ENCODE measurements at places on chromosomes 6 and 20.

DNA sequence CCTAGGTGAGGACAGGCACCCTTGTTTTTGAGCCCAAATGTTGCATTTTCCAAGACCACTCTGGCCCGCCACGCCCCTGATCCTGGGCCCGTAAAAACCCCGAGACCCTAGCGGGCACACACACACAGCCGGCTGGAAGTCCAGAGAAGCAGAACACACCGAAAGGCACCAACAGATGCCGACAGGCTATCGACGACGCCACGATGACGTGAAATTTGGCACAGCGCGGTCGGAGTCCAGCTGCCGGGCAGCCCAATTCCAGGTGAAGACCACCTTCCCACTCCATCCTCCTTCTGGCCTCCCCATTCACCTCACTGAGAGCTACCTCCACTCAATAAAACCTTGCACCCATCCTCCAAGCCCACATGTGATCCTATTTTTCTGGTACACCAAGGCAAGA, 34.0 kb upstream of the PNPLA1 start:
- DNase-seq, result no peak

- DNase-seq, result no peak
Observed at GRCh38 chr6:41634657-41635056, 3.6 kb upstream of the MDFI start.

GRCh38 chr20:45112754-45113153, 2.2 kb downstream of the WFDC5 start:
- DNase-seq, result no peak

DNA sequence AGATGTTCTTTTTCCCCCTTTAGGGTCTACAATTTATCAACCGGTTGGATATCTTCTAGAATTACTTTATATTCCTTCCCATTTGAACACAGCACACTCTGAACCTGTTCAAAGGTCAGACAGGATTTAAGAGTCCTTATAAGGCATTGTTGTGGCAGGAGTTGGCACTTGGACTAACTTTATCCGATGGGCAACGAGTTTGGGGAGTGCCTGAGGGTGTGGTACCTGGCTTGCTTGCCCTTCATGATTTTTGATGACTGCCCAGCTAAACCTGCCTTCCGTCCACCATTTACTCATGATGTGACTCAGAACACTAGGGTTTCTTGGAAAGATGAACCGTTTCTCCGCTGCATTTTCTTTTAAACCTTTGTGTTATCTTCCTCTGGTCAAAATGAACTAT, 285.2 kb downstream of the FOXC1 start:
- DNase-seq, result no peak

GRCh38 chr20:41001497-41001896, 27.1 kb upstream of the TOP1 start:
- DNase-seq, result no peak

DNA sequence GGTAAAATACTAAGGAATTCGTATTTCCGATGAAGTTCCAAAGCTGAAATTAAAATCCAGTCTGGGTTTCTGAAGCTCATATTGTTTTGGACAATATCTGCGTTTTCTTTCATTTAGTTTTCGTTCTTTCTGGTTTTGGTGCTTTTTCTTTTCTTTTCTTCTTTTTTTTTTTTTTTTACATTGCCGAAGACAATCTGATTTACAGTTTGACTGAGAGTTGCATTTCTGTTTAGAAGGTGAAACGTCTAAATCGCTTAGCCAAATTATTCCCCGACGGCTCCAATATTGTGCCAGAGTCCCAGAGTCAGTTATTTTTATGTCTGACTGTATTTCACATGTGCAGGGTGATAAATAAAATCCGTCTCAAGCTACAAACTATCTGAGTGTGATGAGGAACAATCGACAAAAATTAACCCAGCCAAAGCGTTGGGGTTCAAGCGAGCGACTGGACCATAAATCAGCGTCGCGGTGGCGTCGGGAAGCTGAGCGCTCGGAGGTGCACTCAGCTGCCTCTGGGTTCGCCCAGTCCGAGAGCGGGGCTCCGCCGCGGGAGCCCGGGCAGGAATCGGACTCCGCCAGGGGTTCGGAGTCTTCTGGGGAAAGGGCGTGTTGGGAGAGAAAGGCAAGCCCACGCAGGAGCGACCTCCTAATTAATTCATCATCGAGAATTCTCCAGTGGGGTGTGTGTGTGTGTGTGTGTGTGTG, 8.2 kb upstream of the TBX18 start:
- DNase-seq, result no peak

GRCh38 chr20:40943591-40943990, 85.0 kb upstream of the TOP1 start:
- DNase-seq, result no peak

DNA sequence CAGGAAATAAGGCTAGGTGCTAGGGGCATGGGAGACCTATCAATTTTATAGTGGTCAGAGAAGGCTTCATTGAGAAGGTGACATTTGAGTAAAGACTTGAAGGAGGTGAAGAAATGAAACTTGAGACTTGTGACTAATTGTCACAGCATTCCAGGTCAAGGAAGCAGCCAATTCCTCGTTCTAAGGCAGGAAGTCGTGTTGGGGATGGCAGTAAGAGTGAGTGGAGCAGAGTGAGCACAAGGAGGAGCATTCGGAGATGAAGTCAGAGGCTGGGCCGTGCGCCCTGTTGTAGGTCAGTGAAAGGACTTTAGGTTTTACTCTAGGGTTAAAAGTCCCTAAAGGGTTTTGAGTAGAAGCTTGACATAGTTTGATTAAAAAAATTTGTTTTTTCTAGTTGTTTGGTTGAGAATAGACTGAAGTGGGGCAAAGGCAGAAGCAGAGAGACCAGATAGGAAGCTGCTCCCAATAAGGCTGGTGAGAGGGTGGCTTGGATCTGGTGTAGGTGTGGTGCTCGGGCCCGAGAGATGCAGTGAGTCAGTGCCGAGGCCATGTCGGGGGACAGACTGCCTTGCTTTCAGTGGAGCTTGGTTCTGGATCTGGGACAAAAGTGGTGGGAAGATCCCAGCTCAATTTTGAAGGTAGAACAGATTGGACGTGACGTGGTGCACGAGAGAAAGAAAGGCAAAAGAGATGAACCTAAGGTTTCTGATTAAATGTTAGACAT, 2.6 kb upstream of the RSPH3 start:
- no peak for DNase-seq

DNA sequence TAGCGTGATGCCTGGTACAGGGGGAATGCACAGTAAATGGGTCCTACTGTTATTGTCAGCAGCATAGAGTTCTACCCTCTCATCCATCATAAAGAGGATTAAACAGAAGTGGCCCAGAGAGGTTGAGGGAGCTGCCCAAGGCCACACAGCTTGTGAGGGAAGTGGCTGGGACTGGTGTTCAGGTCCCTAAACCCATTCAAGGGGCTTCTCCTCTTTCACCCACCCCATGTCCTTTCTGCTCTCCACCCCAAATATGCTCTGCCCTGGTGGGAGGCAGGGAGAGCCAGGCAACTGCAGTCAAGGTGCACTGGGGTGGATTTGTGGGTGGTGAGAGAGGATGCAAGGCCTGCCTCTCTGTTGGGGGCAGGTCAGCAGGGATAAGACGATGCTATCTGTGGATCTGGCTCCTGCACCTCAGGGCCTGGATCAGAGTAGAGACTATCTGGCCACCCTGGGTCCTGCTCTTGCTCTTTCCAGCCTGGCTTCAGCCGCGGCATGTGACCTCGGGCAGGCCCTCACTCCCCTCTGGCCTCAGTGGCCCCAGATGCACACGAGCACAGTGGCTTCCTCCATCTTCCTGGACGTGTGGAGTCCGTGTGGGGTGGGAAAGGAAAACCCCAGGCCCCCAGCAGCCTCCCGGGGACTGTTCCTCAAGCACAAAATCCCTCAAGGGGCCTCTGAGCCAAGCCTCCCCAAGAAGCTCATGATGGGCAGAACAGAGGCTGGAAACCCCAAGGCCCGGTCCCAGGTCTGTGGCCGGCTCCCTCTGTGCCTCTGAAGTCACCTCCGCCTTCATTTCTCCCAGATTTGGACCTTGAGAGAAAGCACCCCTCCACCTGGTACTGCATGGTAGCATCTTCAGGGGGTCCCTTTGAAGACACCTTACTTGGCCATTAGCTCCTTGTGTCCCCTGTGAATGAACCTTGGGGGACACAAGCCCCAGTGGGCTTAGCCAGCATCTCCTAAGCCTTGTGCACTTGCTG, 3.4 kb upstream of the BPIFB6 start:
- no peak for DNase-seq

- DNase-seq, result no peak
Observed at GRCh38 chr6:36737043-36737785, 39.6 kb downstream of the RAB44 start.

DNA sequence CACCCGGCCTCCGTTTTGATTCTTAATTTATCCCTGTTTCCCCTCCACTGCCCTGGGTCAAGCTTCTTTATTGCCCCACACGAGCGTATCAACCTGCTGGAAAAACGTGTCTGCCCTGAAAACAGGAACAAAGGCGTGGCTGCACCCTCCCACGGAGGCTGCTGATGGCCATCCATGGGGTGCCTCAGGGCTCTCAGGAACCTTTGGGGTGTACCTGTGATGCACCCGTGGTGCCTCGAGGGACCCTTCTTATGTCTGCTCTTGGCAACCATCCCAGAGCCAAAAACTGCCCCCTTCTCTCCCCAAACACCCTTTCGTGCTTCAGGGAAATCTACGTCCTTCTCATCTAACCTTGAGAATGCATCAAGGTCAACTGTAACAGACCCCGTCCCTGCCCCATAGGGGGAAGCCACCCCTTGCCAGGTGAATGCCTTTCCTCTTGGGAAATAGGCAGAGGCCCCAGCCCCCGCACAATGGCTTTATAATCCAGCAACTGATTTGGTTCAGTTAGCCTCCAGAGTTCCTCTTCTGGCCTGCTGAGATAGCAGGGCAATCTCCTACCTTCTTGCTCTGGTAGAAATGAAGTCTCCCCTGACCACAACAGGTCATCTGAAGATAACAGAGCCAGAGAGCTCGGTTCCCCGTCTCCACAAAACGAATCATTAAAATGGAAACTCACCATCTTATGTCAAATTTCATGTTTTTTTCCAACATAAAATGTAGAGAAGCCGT, 29.4 kb downstream of the PSMG4 start:
- DNase-seq, result no peak

GRCh38 chr20:13340088-13340487, 119.0 kb downstream of the ISM1 start:
- DNase-seq, result no peak

DNA sequence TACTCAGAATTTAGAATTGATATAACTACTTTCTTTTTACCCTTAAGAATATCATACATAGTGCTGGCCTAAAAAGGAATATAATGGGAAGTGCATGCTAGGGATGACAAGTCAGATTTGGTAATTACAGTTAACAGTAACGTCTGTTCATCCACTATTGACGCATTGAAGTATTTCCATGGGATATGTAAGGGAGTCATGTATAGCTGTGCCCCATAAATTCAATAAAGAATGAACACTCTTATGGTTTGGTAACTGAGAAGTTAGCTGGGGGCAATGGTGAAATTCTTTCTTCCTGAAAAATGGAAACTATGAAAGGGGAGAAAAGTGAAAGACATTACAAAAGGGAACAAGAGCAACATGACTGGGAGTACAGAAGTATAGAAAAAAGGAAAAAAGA, 2.6 kb upstream of the COL19A1 start:
- DNase-seq, result no peak

GRCh38 chr6:15441215-15441868, 195.5 kb downstream of the JARID2 start:
- DNase-seq, result no peak

DNA sequence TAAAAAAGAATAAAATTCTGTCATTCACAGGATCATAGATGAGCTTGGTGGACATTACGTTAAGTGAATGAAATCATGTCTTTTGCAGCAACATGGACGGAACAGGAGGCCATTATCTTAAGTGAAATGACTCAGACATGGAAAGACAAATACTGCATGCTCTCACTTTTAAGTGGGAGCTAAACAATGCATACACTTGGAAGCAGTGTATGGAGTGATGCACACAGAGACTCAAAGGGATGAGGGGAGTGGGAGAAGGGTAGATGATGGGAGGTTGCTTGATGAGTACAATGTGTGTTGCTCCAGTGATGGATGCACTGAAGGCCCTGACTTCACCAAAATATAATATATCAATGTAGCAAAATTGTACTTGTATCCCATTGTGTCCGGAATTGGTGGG, 293.4 kb downstream of the CD109 start:
- DNase-seq, result no peak

- DNase-seq, result no peak
Observed at GRCh38 chr6:33995309-33996119, 150.4 kb downstream of the GRM4 start.

DNA sequence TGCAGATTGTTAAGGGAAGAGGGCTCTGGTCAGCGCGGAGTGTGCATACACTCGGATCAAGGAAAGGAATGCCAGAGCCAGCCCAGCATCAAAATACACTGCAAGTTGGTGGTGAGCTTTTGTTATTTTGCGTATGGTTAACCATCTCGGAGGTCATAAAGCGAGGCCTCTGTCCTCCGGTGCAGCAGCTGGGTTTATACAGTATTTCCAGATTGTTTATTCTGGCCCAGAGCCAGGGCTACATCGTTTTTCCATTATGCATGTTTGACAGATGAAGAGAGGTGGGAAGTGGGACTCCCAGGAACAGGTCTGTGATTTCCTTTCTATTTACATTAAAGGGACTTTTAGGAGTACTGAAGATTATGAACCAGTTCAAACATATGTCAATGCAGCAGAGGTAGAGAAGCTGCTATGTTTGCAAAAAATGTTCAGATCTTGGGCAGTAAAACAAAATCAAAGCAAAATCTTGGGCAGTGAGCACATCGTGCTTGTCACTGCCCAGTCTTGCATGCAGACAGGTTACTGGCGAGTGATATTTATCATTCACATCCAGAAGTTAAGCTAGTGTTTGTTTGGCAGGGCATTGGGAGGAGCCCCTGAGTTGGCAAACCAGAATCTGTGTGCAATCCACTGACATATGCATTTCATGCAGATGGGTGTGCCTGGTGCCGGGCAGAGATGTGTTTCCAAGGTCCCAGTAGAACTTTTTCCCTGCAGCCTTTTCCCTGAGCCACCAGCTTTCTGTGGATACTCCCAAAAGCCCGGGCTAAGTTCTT, 256.3 kb upstream of the TAB2 start:
- no peak for DNase-seq

GRCh38 chr20:46799781-46800408, 90.4 kb downstream of the SLC2A10 start:
- DNase-seq, result no peak
